ENCODE measurements at places on chromosomes 1 and 21.

DNA sequence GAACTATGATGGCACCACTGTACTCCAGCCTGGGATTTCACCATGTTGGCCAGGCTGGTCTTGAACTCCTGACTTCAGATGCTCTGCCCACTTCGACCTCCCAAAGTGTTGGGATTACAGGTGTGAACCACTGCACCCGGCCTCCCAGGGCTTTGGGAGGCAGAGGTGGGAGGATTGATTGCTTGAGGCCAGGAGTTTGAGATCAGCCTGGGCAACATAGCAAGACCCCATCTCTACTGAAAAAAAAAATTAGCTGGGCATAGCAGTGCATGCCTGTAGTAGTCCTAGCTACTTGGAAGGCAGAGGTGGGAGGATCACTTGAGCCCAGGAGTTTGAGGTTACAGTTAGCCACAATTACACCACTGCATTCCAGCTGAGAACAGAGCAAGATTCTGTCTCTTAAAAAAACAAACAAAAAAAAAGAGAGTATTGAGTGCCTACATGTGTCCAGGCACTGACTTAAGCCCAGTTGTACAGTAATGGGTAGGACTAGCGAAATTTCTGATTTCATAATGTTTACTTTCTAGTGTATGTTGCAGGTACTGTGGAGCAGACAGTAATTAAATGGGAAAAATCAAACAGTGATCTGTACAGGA, 4.2 kb downstream of the MANEAL start:
- no peak for DNase-seq

DNA sequence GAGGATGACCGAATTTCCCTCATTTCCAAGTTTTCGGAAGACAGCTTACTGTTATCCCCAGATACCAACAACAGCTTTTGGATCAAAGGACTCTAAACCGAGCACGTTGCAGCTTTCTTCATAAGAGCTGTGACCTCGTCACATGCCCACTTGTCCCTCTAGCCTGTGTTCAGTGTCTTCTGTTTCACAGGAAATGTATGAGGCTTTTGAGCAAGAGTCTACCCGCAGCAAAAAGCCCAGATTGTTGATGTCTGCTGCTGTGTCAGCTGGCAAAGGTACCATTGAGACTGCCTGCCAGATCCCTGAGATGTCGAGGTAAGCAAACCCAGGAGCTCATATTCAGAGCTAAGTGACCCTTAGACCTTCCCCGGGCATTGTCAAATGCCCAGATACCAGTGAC, 24.1 kb downstream of the CHI3L2 start:
- no peak for DNase-seq

- DNase-seq, result no peak
Observed at GRCh38 chr1:21620496-21620895, 48.7 kb downstream of the RAP1GAP start.

DNA sequence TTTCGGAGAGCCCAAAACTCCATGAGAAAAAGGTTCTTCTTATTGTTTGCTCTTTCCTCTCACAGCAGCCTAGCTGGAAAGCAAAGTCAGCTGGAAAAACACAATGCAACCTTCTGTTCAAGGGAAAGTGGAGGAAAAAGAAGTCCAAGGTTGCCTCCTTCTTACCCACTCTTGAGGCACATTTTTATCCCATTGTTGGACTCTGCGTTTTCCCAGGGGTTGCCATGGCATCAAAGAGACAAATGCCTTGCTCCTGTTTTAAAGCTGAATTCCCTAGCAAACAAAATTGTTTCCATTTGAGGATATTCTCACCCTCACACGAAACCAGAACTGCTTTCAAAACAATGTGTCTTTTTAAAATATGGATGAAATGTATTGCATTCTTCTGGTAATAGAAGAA, 45.1 kb upstream of the PALMD start:
- DNase-seq, result no peak

- no peak for DNase-seq
Observed at GRCh38 chr1:40673452-40673851, 8.0 kb upstream of the RIMS3 start.

GRCh38 chr1:11388617-11389016, 90.3 kb upstream of the DISP3 start:
- no peak for DNase-seq

DNA sequence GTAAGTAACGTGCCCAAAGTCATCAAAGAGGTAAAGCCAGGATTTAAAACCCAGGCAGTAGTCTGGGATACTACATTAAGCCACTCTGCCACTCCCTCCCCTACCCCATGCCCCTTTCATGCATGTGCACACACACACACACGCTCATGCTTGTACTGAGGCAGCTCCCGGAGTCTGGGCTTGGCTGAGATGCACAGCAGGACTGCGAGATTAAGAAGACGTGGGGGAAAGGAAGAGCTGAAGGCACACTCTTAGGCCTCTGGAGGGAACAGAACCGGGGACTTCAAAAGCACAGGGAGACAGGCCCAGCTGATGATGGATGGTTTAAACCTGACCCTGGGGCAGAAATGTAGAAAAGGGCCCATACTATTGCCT, 98.3 kb downstream of the GLIS1 start:
- no peak for DNase-seq

GRCh38 chr1:171845998-171846397, 4.7 kb downstream of the DNM3 start:
- no peak for DNase-seq

- DNase-seq, result no peak
Observed at GRCh38 chr21:14947613-14948160, 117.1 kb downstream of the NRIP1 start.

GRCh38 chr21:21373969-21374368, 375.8 kb downstream of the NCAM2 start:
- no peak for DNase-seq

- DNase-seq, result no peak
Observed at GRCh38 chr1:44049839-44050238, 18.6 kb upstream of the SLC6A9 start.

DNA sequence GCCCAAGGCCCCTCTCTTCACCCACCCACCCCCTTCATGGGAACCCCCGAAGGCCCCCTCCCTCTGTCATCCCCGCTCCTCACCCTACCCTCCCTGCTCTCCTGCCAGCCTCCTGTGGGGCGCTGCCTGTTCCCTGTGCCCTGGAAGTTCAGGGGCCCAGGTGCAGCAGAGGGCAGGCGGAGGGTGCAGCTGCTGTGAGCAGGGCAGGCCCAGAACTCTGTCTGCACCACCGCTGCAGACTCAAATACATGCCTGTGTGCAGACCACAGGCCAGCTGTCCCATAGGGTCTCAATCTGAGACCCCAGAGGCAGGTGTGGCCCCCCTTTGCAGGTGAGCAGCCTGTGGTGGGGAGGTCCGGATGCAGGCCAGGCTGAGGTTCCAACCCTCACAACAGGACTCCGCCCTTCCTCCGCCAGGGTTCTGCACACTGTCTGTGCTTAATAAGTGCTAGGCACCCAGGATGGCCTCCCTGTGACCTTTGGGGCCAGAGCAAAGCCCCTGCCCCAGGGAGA, 62.5 kb downstream of the WNT9A start:
- no peak for DNase-seq

DNA sequence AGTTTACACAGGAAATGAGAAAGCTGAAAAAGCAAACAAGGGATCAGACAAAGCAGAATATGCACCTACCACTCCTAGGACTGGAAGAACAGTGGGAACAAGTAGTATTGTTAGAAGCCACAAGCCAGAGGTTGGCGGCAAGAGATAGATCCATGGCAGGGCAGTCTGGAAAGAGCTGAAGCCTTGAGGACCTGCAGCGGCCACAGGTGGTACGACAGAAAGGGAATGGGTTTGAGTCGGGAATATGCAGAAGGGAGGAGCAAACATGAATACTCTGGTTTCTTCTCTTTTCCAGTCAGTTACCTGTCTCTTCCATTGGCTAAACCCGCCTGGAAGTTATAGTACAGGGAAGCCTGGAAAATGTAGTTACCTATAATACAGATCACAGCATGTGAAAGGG, 3.9 kb upstream of the PCNX2 start:
- no peak for DNase-seq

DNA sequence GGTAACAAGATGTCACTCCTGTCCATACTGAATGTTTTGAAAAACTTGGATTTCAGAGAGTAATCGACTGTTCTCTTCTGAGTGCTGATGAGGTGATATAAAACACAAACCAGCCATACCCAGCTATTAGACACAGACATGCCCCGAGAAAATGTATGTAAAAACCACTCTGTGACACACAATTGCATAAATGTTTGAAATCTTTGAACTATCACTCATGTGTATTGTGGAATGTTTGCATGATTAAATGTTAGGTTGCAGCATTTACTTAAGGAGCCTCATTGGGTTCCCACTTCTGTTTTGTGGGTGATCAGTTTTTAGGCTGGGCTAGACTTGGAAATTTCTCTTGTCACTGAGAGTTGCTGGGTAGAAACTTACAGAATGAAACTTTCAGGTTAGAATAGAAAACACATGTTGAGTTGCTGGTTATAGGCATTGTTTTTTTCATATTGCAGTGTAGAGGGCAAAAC, 270.4 kb upstream of the B3GALT2 start:
- no peak for DNase-seq

DNA sequence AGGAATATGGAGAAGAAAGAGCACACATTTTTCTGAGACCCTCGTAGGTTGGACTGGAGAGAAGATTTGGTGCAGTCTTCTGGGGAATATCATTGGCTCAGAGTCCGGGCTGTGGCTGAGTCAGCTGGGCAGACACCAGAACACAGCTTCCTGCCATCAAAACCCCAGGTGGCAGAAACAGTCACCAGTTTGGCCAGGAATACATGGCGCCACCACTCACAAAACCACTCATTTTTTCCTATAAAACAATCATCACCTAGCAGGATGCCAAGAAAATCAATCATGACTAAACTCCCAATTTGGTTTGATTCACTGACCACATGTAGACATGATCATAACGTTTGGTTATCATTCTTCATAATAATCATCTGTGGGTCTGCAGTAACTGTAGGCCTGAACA, 178.1 kb upstream of the PBX1 start:
- peak; percentile 12 for DNase-seq

- DNase-seq, result no peak
Observed at GRCh38 chr1:116947092-116947860, 37.6 kb downstream of the PTGFRN start.

- no peak for DNase-seq
Observed at GRCh38 chr21:42409366-42409765, 5.7 kb downstream of the UBASH3A start.

- DNase-seq, result no peak
Observed at GRCh38 chr21:43835861-43836260, 29.2 kb upstream of the AGPAT3 start.

DNA sequence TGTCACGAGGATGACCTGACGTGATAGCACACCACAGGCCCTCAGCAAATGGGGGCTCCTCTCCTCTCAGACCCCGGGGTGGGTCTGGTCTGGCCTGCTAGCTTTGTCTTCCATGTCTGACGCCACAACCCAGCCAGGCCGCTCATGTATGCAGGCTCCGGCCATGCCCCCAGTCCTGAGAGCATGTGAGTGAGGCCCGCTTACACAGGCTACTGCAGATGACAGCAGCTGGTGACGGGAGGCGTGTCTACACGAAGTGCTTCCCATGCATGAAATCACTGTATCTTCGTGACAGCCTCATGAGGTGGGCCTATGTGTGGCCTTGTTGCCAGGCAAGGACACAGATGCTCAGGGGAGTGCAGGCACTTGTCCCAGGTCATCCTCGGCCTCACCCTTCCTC, 16.4 kb downstream of the WNT4 start:
- DNase-seq, result no peak

GRCh38 chr1:64757213-64757612, 12.3 kb downstream of the RAVER2 start:
- DNase-seq, result no peak

DNA sequence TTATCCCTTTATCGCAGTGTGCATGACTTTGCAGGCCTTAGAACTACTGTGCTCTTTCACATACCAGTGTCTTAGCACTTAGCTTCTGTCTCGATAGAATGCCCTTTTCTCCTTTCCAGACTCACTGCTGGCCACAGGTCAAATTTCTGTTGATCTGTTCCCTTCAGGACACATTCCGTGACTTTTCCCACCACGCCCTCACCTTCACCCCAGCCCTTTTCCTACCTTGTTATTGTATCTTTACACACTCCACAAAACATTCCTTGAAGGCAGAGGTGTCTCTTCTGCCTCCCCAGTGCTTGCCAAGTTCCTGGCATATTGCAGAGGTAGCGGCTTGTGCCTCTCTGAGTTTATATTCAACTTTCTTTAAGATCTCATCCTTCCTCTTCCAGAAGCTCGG, 3.7 kb upstream of the IGSF9 start:
- no peak for DNase-seq

- no peak for DNase-seq
Observed at GRCh38 chr1:67100833-67101232, 33.9 kb downstream of the C1orf141 start.

DNA sequence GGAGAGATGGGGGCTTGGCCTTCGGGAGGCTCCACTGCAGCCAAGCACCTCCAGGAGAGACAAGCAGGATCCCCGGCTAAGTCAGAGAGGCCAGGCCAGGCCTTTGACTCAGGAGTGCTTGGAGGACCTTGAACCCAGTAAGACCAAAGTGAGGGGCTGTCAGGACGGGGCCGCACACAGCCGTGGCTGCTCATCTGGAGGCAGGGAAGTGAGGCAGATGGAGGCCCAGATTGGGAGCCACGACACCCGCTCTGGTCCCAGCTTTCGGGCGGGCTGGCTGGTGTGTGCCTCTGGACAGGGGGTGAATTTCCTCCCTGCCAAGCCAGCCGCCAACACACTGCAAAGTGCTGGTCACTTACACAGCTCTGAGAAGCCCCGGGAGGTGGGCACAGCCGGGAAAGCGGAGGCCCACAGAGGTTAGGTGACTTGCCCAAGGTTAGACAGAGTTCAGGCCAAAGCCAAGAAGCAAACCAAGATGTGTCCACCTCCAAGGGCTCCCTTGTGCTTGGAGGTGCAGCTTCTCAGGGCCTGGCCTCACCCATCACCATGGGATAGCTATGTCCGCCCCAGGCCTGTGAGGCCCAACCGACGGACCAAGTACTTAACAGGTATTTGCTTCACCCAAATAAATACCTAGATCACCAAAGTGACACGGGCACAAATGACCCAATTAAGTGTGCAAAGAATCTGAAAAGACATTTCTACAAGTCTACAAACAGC, 58.3 kb downstream of the CHD5 start:
- DNase-seq, result no peak

GRCh38 chr1:169133801-169134502, 27.5 kb downstream of the ATP1B1 start:
- DNase-seq, result no peak

DNA sequence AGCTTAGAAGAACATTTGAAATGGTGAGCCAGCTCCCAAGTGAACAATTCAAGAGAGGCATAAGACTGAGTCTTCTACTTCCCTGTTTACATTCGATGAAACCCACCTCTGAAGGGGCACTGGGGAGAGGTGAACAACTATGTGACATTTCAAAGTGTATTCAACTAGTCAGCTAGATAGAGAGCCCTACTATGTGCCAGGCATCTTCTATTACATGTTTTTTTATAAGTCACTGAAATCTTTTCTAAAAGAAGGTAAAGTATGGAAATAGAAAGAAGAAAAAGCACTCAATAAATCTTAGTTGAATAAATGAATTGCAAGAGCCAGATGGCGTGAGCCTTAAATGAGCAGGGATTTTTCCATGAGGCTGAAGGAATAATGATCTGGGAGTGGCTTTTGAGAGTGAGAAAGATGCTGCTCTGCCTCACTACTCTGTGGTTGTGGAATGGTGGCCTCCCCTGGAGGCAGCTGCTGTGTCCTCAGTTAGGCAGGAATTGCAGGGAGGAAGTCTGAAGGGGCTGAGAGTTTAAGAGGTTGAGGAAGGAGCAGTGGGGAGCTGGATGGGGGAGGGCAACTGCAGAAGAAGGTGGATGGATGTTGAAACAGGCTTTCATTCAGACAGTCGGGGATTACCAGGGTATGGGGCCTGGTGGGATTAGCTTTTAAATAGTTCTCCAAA, 10.4 kb upstream of the PTPRF start:
- DNase-seq, result no peak

GRCh38 chr1:247210376-247211117, 38.7 kb upstream of the ZNF124 start:
- peak; percentile 93 for DNase-seq

- no peak for DNase-seq
Observed at GRCh38 chr1:173134029-173134428, 73.1 kb downstream of the TNFSF4 start.

All from GOT3 (cell line).